ENCODE measurements at places on chromosomes 3 and 15.
A peak's percentile ranks its signal among the peaks of the same experiment; 100 is the strongest.

GRCh38 chr3:21859124-21860081, 108.4 kb upstream of the ZNF385D start:
- no peak for DNase-seq

GRCh38 chr15:93051236-93052089, 37.5 kb downstream of the RGMA start:
- no peak for DNase-seq

- DNase-seq: peak; percentile 34
These were observed 34.9 kb downstream of the NXPE3 start for GRCh38 chr3:101813817-101814440.

DNA sequence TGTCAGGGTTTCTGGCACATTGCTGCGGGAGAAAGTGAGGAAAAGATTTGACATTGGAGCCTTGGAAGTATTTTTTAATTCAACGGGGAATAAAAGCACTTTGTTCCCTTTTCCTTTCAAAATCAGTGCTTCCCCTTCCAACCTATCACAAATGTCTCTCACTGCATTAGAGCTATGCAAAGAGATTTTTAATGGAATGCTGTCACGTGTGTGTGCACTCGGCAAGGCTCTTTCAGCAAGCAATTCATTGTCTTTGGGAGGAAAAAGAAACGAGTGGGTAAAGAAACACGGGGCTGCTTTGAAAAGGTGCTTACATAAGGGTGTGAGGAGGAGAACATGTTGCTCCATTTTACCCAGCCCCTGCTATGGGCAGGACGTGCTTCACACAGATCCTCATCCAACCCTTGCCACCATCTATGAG, 490.4 kb upstream of the PROK2 start:
- no peak for DNase-seq

DNA sequence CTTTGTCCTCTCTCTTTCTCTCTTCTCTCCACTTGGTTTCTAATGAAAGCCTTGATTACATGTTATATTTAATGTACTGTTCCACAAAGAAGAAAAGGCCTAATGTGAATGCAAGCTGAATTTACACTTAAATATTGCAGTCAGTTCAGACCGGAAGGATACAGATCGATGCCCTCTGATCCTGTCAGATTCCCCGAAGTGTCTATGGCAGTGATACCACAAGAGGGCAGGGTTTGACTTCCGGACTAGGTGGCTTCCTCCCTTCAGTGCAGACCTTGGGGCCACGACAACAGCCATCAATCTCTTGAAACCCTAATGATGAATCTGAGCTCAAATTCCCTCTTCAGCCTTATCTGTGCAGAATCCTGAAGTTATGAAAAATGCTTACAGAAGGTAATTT, 29.5 kb downstream of the AGTR1 start:
- DNase-seq: no peak

- no peak for DNase-seq
These were observed 88.8 kb downstream of the CRTC3 start for GRCh38 chr15:90618330-90619125.

GRCh38 chr15:81608309-81608829, 234.4 kb upstream of the TMC3 start:
- DNase-seq: no peak

- DNase-seq: peak; percentile 5
These were observed 34.9 kb downstream of the DCLK3 start for GRCh38 chr3:36729204-36730056.

DNA sequence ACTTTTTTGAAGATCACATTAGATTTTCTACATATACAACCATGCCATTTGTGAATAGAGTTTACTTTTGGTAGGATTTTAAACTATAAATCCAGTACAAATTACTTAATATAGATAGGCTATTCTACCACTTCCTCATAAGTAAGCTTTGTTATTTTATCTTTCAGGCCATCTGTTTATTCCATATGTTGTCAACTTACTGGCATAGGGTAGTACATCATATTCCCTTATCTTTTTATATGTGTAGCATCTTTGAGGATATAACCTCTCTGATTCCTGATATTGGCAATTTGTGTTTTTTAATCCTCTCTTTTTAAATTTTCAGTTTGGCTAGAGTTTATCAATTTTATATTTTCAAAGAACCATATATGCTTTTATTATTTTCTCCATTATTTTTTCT, 515.4 kb downstream of the DIPK2A start:
- no peak for DNase-seq

- no peak for DNase-seq
These were observed 232.9 kb downstream of the ADAMTS17 start for GRCh38 chr15:100108846-100109245.

GRCh38 chr3:16801698-16802097, 83.1 kb upstream of the PLCL2 start:
- no peak for DNase-seq

GRCh38 chr15:99129644-99130043, 24.8 kb downstream of the SYNM start:
- no peak for DNase-seq

DNA sequence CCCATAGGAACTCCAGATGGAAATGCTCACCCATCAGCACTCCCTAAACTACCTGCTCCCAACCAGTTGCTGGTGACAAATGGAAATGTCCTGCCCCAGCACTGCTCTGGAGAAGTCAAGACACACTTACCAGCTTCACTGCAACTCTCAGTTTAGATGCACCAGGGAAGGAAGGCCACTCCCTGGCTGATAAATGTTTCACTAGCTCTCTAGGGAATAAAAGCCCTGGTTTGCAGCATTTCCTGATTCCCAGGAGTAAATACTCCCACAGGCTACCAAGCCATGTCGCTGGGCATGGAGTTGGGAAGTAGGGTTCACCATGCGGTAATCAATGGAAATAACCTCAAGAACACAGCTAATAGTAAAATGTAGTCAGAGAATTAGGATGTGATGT, 112.0 kb upstream of the NEO1 start:
- no peak for DNase-seq

DNA sequence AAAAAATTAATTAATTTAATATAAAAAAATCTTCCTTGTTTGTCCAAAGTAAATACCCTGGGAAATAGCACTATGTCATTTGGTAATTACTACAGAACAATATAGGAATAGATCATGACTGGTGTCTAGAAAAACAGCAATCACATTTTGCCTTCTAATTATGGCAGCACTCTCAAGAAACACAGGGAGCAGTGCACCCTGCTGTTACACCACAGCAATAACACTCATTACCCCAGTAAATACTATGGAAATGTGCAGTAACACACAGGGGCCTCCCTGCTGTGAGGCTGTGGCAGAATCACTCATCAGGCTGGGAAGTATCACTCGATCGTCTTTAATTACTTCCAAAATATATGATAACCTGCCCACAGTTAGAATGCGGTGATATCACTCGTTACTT, 646.0 kb downstream of the TUSC7 start:
- no peak for DNase-seq

GRCh38 chr15:85828126-85828525, 33.4 kb upstream of the KLHL25 start:
- DNase-seq: no peak

DNA sequence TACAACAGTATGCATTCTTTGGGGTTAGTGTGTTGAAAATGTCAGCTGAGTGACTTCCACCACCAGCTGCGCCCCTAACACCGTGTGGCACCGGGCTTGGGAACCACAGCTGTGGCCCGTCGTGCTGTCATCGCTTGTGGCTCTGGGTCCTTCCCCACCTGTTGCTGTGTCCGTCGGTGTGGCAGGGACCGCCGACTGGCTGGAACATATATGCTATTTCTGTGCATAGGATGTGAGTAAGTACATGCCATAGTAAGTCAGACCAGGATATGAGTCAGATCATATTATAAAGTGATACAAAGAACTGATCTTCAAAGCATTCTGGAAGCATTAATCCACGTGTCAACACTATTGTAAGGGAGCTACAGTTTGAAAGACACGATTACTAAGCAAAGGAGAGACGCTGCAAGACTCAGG, 31.9 kb downstream of the EHD4 start:
- DNase-seq: peak; percentile 31

DNA sequence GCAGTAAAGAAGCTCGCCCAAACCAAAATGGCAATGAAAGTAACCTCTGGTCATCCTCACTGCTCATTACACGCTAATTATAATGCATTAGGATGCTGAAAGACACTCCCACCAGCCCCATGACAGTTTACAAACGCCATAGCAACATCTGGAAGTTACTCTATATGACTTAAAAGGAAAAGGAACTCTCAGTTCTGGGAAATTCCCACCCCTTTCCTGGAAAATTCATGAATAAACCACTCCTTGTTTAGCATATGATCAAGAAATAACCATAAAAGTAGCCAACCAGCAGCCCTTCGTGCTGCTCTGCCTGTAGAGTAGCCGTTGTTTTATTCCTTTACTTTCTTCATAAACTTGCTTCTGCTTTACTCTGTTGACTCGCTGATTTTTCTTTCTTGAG, 164.6 kb downstream of the SMAD6 start:
- DNase-seq: no peak

- no peak for DNase-seq
These were observed 42.9 kb downstream of the RAB11A start for GRCh38 chr15:65912235-65912634.

- DNase-seq: no peak
These were observed 30.2 kb upstream of the CRBN start for GRCh38 chr3:3209714-3210113.

DNA sequence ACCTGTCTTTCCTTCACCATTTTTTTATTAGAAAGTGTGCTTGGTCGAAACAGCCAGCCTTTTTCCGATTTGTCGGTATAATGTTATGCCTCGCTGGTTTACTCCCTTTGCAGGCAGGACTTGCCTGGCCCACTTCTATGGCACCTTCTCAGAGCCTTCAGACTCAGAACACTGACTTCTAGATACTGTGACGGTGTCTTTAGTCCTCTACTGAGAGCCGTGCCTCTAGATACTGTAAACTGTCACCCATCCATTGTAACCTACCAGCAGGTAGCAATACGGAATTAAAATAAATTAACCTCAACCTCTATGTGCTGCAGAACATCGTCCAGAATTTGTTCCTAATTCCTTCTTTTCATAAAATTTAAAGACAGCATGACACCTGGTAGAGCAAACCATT, 247.7 kb upstream of the TTC14 start:
- no peak for DNase-seq

DNA sequence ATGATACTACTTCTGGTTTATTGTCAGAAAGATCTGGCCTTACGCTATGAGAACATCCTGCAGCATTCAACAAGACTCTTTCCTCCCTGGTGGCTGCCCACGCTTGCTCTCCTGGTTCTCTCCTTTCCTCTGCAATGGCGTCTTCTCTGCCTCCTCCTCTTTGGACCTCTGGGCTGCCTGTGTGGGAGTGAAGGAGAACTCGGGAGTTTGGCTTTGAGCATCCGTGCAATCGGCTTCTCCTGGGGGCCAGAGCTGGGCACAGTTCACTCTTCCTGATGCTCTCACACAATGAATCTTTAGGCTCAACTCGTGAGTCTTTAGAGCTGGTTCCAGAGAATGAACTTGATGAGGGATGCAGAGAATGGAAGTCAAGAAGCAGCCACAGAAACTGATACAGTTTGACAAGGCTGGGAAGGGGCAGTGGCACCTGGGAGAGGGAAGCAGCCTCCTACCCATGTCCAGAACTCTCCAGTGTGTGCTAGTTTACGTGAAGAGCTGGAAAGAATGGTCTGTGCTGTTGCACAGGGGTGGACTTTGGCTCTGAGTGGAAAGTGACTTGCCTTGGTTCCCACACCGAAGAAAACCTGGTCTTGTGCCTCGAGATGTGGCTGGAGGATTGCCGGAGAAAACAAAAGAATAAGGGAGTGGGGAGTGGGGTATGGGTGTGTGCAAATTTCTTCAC, 37.9 kb downstream of the RPLP1 start:
- no peak for DNase-seq

GRCh38 chr15:75360391-75360790, 8.0 kb downstream of the MAN2C1 start:
- DNase-seq: no peak

GRCh38 chr15:70613271-70613670, 150.1 kb downstream of the UACA start:
- DNase-seq: no peak

DNA sequence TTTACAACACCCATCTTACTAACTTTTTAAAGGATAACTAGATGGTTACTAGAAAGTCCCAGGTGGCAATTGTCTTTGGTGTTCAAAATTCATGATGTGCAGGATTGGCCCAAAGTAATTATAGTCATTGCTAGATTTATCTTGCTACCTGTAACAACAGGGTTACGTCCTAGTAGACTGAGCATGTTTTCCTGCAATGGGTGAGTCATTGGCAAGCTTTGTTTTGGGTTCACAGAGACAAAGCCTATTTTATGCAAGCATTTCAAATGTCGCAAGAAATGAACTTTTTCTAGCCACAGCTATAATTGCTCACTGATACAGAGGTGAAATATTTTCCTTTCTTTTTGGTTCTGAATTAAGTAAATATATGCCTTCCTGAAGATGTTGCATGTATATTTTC, 267.6 kb downstream of the AGBL1 start:
- DNase-seq: no peak

DNA sequence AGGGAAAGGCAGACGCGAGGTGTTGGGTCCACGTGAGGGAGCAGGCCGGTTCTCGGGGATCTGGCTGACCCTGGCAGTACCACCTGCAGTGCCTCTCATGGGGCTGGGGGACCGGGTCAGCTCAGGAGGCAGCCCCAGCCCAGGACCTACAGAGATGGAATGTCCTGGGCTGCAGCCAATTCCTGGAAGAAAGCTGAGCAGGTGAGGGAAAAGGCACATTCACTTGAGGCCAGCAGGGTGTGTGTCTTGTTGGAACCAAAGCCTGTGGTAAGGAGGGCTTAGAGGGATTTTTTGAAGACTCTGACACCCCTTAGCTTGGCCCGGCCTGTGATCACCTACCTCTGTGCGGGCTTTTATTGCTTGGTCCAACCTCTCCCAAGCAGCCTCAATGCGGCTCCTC, 15.8 kb downstream of the PLA2G4B start:
- DNase-seq: no peak

GRCh38 chr3:152910966-152911365, 76.0 kb downstream of the P2RY1 start:
- no peak for DNase-seq

DNA sequence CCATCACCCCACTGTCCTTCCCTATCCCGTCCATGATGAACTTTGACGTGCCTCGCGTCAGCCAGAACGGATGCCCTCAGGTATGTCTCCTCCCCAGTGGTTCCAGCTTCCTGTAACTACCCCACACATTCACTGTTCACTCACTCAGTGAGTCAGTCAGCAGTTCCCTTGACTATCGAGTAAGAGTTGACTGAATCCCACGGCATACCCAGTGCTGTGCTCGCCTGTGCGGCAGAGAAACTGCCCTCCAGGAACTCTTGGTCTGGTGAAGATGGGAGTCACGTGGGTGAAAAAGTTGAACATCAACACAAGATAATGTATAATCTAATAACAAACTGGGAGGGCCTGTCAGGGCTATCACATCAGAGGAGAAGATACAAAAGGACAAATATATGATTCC, 36.7 kb downstream of the CCDC33 start:
- no peak for DNase-seq

DNA sequence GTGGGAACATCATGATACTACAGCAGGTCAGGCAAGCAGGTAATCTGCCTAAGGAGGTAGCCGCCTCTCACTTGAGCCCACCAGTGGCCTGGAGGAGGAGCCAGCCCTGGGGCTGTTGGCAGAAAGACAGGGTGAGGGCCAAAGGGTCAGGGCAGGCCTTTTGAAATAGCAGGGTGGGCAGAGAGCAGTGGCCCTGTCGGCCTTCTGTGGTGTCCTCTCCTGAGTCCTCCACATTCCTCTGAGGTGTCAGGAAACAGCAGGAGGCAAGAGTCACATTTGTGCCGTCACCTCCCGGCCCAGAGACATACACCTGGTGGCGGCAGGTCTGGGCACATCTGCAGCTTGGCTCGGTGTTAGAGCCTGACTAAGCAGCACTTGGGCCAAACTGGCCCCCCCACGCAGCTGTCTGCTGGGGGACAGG, 3.9 kb upstream of the BNC1 start:
- DNase-seq: no peak

GRCh38 chr3:120481081-120481480, 30.3 kb upstream of the FSTL1 start:
- DNase-seq: no peak
